ENCODE measurements at places on chromosomes 3 and 15. TPM values are rescaled to one million over a fixed set of nuclear protein-coding genes. Genes with fewer than 3 reads are reported as not detected.

SEMA6D gene
- total RNA-seq: 0.59 TPM

SHC4 gene
- total RNA-seq: 0.39 TPM

CPB1 gene
- 0.37 TPM for total RNA-seq

MYO5C gene
- 0.20 TPM for total RNA-seq

GPR27 gene
- total RNA-seq: under 0.01 TPM

HDAC11 gene
- 4.0 TPM for total RNA-seq

LRRC34 gene
- 9.8 TPM for total RNA-seq

CPNE4 gene
- total RNA-seq: 0.20 TPM

GNAT1 gene
- not detected for total RNA-seq

SLC24A5 gene
- not detected for total RNA-seq

ZIC1 gene
- 21.7 TPM for total RNA-seq

STRA6 gene
- total RNA-seq: not detected

GHSR gene
- not detected for total RNA-seq

DPPA2 gene
- not detected for total RNA-seq

ZPLD1 gene
- not detected for total RNA-seq

RASGRP1 gene
- total RNA-seq: not detected

SLC2A2 gene
- not detected for total RNA-seq

TNFAIP8L3 gene
- total RNA-seq: 21.5 TPM

OR4F15 gene
- not detected for total RNA-seq

HESX1 gene
- total RNA-seq: 0.37 TPM

KLHL40 gene
- not detected for total RNA-seq

CHST13 gene
- total RNA-seq: not detected

JMJD7 gene
- total RNA-seq: 0.37 TPM

CCDC54 gene
- total RNA-seq: not detected

CCR9 gene
- not detected for total RNA-seq

KCNMB3 gene
- 1.8 TPM for total RNA-seq

MYEF2 gene
- 0.37 TPM for total RNA-seq

LRRIQ4 gene
- total RNA-seq: not detected

SAMMSON gene
- not detected for total RNA-seq

TNFSF10 gene
- total RNA-seq: 0.73 TPM

MGA gene
- 35.8 TPM for total RNA-seq

MYRIP gene
- 0.20 TPM for total RNA-seq

FANCI gene
- total RNA-seq: 22.8 TPM

IQCF5 gene
- not detected for total RNA-seq

PTX3 gene
- total RNA-seq: 340 TPM

PLSCR5 gene
- not detected for total RNA-seq

ST3GAL6 gene
- total RNA-seq: 0.59 TPM

ACOX2 gene
- 13.1 TPM for total RNA-seq

SPATA12 gene
- total RNA-seq: not detected

POLQ gene
- total RNA-seq: 4.4 TPM

AGTR1 gene
- 2.7 TPM for total RNA-seq

KCNH8 gene
- not detected for total RNA-seq

OSTN gene
- not detected for total RNA-seq

ZBTB47 gene
- 26.5 TPM for total RNA-seq

LYZL4 gene
- not detected for total RNA-seq

NUP210 gene
- total RNA-seq: not detected

PRR23E gene
- not detected for total RNA-seq

C2CD4A gene
- total RNA-seq: not detected

ARNT2 gene
- 1.8 TPM for total RNA-seq

TMEM108 gene
- not detected for total RNA-seq

TP63 gene
- under 0.01 TPM for total RNA-seq

PLA2G4D gene
- not detected for total RNA-seq
